T-helper 17 cell (primary cell): ENCODE measurements at places on chromosomes 16 and 17. TPM values are rescaled to one million over a fixed set of nuclear protein-coding genes. Genes with fewer than 3 reads are reported as not detected.

The VPS25 gene
- total RNA-seq, result 20.5 TPM

The SUMO2 gene
- 236 TPM for total RNA-seq

The IRX5 gene
- not detected for total RNA-seq

The CHRNE gene
- 1.6 TPM for total RNA-seq

The TMEM235 gene
- total RNA-seq, result not detected

The TBC1D3B gene
- total RNA-seq, result 3.6 TPM

The HSPB9 gene
- total RNA-seq, result not detected

The WFIKKN2 gene
- not detected for total RNA-seq

The FGF11 gene
- 2.0 TPM for total RNA-seq

The PLEKHH3 gene
- 0.78 TPM for total RNA-seq

The SCNN1B gene
- total RNA-seq, result not detected

GRCh38 chr16:73226675-73227074 lies 178.7 kb upstream of the ZFHX3 start:
- no peak for DNase-seq

DNA sequence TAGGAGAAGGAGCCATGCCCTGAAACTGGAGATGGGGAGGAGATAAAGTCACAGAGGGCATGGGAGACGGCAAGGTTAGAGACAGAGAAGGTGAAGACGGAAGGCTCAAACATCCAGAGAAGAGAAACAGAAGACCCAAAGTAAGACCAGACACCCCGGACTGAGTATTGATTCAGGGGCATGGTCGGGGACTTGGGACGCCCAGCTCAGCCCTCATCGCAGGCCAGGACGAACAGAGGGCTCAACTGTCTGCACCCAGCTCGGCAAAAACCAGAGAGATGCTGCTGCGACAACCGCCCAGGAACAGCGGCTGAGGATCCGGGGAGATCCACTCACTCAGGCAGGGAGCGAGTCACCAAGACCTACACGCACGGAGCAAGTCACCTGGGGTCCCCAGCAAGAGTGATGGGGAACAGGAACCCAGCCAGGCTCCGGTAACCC lies 999 bp downstream of the XYLT1 start:
- DNase-seq, result peak; percentile 28

GRCh38 chr17:74340470-74341023 lies 14.5 kb downstream of the KIF19 start:
- DNase-seq, result no peak

DNA sequence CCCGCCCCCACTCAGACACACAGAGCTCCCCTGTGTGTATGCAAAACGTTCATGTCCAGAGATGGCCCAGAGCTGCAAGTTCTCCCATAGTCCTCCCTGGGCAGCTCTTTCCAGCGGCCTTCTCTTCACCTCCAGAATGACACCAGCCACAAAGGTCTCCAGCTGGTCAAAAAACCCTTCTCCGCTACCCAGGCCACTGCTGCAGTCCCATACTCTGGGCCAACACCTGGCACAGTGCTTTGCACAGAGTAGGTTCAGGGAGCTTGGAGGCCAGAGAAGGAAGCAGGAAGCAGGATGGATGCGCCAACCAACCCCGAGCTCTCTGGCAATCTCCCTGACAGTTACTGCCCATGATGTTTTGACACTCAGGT lies 1.1 kb upstream of the STAT5B start:
- DNase-seq, result no peak

DNA sequence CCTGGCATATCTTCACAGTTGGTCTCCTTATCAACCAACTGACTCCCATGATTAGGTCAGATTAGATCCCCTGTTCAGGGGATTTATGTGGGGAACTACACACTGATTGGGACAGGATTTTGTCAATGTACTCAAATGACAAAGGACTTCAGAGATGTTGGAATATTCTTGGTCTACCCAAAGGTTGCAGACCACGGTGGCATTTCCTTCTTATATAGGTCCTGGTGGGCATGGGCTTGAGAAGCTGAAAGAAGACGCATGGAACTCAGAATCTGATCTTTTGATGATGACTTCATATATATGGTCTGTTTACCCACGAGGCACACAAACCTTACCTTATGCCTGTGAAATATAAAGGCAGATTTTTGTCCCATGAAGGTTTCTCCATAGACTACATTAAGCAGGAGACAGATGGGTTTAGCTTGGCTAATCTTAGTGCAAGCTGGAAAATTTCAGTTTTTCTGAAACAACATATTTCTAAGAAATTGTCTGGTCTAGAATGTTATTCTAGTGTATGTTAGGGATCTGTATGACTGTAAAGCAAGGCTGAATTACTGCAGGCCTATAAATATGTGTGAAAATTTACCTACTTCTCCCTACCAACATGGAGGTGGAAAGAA lies 33.5 kb downstream of the HLF start:
- no peak for DNase-seq

GRCh38 chr16:86502856-86503748 lies 7.2 kb upstream of the FOXF1 start:
- no peak for DNase-seq

DNA sequence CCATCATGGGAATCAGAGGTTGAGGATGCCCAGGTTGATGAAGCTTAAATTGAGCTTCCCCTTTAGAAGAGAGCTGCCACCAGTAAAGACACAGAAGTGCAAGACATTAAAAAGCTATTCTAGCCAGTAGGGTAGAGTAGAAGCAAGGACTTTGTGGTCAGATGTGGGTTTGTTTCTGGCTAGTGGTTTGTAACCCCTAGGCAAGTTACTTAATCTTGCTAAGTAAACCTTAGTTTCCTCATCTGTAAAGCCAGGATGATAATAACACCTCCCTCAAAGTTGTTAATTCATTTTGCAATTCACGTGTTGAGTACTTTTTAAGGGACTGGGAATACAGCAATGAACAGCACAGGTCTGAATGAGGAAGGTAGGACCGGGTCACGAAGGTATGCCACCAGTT lies 3.6 kb downstream of the SNTB2 start:
- no peak for DNase-seq

DNA sequence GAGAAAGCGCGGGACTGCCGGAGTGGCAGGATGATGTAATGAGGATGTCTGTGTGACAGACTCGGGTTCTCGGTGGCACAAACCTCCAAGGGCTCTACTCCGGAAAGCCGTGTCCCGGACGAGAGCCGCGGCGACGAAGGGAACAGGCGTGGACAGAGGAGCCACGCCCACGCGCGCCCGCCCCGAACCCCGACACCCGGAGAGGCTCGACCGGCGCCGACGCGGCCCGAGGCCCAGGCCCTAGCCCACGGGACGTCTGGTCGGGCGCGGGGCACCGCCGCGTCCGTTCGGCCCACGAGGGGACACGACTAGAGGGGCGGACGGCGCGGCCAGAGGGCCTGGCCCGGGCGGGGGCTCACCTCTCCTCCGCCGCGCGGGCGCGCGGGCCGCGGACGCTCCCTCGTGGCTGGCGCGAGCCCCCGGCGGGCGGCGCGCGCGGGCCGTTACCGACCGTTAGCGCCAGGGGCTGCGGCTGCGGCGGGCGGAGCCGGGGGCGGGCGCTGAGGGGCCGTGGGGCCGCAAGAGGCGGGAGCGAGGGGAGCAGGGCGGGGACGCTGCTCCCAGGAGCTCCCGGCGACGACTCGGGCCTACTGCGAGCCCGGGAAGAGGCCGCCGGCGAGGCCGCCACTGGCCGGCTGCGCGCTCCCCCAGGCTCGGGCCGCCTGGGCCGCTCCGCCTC lies 2.1 kb upstream of the IRX5 start:
- DNase-seq, result peak; percentile 47

DNA sequence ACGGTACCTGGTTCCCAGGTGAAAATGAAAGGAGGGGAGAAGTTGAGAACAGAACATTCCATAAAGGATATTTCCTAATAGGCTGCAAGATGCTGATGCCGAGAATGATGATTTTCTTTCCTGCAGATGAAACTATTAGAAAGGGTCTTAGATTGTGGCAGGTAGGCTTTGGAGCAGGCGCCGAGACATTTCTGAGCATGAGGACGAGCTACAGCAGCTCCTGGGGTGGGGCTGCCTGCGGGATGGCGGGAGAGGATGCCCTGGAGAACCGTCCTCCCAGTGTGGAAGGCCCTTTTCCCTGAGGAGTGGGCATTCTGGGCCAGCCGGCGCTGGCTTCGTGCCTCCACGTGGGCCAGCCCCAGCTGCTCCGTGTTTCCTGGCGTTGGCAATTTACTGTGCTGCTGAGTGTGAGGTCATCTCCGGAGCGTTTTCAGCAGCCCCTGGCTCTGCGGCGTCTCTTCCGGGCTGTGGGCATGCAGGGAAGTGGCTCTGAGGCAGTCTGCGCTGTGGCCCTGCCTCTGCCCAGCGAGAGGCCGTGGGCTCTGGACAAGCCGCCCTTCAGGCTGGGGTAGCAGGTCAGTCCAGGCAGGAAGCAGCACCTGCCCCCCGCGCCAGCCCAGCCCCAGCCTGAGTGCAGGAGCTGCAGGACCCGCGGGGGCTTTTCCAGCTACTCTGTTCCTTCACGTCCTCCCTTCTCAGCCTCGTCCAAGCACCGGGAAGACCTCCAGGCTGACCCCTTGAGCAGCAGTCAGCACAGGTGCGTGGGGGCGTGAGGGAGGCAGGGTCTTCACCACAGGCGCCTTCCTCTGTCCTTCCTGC lies 12.2 kb downstream of the ENGASE start:
- DNase-seq, result no peak

DNA sequence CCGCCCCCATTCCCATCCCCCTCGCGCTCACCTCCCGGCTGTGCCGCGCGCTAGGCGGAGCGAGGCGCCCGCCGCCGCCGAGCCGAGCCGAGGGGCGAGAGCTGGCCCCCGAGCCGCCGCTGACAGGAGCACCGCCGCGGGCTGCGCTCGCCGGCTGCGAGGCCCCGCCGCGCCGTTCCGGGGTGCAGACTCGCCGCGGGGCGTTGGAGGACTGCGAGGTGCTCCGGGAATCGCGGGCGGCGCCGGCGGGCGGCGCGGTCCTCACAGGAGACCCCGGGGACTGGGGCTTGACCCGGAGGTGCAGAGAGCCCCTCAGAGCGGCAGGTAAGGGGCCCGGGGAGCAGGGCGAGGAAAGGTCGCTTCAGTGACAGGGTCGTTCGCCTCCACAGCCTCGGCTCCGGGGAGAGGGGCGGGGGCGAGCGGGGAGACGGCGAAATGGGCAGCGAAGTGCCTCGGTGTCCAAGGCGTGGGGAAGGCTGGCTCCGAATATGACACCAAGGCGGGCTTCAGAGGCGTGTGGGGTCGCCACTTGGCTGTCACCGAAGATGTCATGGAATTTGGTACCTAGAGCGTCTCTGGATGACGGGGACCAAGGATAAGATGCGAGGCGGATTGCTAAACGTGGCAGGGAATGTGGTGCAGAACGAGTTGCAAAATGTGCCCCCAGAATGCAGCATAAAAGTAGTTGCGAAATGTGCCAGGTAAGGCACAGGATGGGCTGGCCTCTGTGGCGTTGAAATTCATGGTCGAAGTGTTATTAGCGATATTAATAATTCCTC lies 580 bp downstream of the TANC2 start:
- DNase-seq, result no peak

- DNase-seq, result peak; percentile 23
These were observed 215.5 kb downstream of the MRTFB start for GRCh38 chr16:14286368-14287230.

DNA sequence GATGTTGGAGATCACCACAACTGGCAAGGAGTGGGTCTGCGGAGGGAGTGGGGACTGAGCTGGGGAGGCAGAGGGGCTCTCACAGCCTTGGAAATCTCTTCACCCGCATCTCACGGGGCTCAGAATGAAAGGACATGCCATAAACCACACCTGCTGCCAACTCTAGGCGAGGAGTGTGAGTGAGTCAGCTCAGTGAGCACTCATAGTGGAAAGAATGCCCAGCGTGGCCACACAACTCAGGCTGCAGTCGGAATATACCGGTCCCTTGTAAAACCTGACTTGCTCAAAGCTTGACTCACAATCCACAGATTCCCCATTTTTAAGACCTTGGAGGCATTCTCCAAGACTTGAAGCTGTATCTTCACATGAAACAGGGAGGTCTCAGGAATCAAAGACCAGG lies 36.7 kb downstream of the STAT5A start:
- no peak for DNase-seq

DNA sequence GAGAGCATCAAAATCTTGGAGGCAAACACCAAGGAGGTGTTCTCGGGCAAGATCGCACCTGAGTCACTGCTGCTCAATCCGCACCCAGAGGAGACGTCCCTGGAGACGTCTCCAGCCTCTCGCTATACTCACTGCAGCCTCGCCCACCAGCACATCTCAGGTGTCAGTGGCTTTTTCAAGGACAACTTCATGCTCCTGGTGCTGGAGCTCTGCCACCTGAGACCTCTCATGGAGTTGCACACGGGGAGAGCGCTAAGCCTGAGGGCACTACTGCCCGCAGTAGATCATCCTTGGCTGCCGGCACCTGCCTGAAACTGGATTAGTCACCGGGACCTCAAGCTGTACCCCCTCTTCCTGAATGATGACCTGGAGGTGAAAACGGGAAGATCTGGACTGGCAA lies 2.6 kb upstream of the MBTPS1 start:
- no peak for DNase-seq

GRCh38 chr17:68578236-68578635 lies 22.9 kb downstream of the FAM20A start:
- no peak for DNase-seq

GRCh38 chr16:47392081-47392480 lies 68.8 kb downstream of the ITFG1 start:
- DNase-seq, result no peak

- no peak for DNase-seq
These were observed 18.6 kb upstream of the SPN start for GRCh38 chr16:29644338-29644857.

GRCh38 chr17:28421787-28422305 lies 15.8 kb upstream of the SLC46A1 start:
- DNase-seq, result no peak

DNA sequence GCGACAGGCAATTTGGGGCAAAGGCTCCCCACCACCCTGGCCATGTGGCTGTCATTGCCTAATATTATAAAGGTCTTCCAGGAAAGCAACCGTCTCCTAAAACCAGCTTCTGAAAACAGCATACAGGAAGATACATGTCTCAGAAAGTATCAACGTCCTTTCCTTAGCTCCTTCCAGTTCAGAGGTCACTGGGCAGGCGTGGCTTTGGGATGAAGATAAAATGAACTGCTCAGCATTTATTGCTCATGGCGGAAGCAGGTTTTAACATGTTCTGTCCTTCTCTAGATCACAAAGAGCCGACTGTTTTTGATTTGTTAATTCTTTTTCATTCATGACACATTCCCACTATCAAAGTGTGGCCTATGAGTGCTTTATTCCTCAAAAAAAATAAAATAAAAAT lies 8.0 kb downstream of the CFAP20 start:
- DNase-seq, result no peak

DNA sequence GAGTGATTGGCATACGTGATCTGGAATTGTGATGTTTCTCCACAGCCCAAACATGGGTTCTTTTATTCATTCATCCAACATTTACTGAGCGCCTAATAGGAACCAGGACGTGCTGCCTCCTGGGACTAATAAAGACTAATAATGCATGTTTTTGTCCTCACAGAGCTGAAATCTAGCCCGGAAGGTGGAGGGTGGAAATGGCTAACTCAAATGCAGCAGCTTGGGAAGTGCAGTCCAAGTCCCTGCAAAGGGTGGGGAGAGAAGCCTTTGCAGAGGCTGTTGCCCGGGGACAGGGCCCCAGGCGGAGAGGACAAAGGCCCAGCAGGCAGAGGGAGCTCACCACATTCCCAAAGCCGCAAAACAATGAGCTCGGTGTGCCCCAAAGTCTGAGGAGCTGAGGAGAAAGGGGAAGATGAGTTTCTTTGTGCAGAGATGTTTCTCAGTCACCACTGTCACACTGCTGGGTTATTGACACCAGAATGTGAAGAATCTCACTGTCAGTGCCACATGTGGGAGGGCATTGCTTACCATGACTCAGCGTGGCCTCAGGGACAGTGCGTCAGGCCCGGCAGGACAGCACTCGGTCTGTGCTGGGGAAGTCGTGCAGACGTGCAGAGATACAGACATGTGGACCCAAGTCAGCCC lies 118.2 kb upstream of the CHMP6 start:
- DNase-seq, result no peak

- no peak for DNase-seq
These were observed 779 bp upstream of the CCDC102A start for GRCh38 chr16:57537194-57537505.
